ENCODE measurements at places on chromosomes 13 and 19.

DNA sequence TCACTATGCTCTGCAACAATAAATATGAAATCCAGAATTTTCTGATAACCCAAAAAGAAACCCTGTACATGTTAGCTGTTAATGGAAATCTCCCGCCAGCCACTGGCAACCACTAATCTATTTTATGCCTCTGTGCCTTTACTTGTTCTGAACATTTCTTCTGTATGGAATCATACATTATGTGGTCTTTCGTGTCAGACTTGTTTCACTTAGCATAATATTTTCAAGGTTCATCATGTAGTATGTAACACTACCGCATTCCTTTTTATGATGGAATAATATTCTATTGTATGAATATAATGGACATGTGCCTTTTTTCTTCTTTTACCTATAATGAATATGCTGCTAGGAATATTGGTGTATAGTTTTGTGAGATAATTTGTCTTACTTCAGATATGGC, 1123.3 kb downstream of the EFNB2 start:
- DNase-seq: peak; percentile 21

- DNase-seq: no peak
Observed at GRCh38 chr13:90884066-90884465, 463.4 kb upstream of the MIR17HG start.

- DNase-seq: peak; percentile 10
Observed at GRCh38 chr13:21175656-21176214, 617 bp downstream of the SKA3 start.

DNA sequence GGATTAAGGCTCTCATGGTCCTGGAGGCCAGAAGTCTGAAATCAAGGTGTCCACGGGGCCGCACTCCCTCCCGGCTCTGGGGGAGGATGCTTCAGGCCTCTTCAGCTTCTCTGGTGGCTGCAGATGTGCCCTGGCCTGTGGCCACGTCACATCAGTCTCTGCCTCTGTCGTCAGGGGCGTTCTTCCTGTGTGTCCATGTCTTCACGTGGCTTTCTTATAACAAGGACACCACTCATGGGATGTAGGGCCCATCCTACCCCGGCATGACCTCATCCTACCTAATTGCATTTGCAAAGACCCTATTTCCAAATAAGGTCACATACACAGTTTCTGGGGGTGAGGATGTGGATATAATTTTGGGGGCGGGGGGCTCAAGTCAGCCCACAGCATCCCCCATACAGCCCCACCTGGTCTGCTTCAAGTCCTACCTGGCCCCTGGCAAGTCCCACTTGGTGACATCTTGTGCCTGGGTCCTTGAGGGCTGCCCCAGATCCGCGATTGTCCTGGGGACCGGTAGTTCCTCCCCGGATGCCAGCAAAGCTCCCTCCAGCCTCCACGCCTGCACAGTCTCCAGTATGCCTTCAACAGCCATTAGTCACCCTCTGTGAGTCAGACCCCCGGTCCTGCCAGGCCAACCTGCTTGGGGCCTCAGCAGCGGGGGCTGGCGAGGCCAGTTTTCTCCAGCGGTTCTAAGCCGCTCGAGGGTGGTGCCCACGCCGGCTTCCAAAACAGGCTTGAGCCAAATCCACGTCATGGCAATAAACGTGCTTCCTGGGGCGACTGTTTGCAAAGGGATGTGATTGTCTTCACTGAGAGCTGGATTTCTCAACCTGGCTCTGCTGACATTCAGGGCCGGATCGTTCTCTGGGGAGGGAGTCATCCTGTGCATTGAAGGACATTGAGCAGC, 32.2 kb downstream of the MYO9B start:
- DNase-seq: peak; percentile 89

- peak; percentile 10 for DNase-seq
Observed at GRCh38 chr13:50457415-50458393, 385.8 kb downstream of the DLEU7 start.

DNA sequence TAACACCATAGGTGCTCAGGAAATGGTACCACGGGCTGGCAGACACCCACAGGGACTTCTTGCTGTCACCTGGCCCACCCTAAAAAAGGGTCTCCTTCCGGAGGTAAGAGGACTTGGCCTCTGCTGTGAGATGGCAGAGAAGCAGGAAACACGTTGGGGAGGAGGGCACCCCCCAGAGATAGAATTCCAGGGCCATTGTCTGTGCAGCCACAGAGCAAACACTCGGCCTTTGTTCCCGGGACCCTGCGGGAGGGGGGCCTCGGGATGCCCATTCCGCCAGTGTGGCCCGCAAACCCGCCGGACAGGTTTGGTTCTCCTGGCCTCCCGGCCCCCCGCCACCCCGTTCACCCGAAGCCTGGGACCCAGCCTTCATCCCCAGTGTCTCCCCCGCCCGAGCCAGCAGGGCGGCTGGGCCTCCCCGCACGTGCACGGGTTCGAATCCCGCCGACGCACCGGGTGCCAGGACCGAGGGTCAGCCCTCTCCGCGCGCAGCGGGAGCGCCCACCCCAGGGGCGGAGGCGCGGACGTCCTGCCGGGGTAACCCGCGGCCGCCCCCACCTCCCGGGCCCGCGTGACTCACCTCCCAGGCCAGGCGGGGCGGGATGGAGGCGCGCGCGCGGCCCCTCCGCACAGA, 714 bp downstream of the PLPP2 start:
- DNase-seq: peak; percentile 46

DNA sequence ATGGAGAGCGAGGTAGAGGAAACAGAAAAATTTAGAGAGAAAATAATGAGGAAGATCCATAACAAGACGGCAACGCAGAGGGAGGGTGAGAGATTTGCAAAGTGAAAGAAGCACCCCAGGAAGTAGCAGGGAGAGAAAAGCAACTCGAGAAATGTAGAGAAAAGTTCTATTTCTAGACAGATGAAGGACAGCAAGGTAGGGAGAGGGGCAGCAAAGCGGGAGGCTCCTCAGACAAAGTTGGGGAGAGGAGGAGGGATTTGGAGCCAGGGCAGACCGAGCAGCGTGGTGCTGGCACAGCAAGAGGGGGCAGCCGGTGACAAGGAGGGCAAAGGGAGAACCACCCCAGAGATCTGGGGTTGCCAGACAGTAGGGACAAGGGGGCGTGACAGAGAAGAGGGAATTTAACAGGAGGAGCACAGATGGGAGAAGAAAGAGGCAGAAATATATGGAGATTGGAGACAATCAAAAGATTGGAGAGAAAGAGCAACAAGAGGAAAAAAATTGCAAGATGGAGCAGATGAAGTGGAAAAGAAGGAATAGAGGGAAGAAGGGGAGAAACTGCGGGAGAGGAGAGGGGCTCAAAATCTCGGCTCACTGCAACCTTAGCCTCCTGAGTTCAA, 989 bp downstream of the ZNF766 start:
- DNase-seq: no peak

GRCh38 chr13:40352380-40352778, 314.1 kb downstream of the FOXO1 start:
- no peak for DNase-seq

DNA sequence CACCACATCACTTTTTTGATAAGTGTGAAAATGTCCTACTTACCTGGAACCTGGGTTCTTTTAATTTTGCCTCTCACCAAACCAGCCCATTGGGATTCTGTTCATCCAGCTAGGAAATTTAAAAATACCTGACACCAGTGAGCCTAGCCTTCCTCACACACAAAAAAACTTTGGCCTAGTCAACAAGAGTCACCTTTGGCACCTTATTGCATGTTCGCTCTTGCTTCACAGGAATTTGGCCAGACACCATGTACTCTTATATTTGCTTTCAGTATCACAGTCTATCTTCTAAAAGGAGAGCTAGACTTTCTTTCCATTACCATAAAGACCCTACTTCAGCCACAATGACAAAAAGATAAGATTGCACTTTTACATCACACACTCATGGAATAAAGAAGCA, 65.8 kb downstream of the ZNF257 start:
- DNase-seq: no peak

- peak; percentile 84 for DNase-seq
Observed at GRCh38 chr13:47708386-47708785, 292.7 kb downstream of the SUCLA2 start.

DNA sequence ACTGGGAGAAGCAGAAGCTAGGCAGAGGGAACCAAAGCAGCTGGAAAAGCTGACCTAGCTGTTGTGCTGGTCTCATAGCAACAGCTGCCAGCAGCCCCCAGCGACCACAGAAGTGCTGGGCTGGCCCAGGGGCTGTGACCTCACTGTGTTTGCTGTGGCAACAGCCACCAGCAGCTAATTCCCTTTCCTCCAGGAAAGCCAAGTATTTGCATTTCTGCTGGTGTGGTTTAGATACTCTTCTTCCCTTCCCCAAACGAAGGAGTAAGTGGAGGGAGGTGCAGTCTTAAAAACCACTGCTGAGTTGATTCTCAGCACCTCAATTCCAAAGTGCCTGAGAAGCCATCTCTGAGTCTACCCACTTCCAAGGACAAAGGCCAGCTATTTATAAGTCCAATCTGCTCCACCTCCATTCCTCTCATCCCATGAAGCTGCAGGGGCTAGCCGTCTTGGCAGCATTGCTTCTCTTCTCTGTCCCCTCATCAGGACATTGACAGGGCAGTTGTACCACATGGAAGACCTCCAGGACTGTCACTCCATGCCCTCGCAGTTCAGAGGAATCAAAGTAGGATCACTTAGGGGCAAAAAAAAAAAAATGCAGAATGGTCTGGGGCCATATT, 11.5 kb upstream of the CCDC97 start:
- peak; percentile 98 for DNase-seq

- DNase-seq: no peak
Observed at GRCh38 chr19:16290692-16291091, 33.9 kb upstream of the KLF2 start.

GRCh38 chr19:8473648-8474476, 28.6 kb downstream of the PRAM1 start:
- DNase-seq: no peak

DNA sequence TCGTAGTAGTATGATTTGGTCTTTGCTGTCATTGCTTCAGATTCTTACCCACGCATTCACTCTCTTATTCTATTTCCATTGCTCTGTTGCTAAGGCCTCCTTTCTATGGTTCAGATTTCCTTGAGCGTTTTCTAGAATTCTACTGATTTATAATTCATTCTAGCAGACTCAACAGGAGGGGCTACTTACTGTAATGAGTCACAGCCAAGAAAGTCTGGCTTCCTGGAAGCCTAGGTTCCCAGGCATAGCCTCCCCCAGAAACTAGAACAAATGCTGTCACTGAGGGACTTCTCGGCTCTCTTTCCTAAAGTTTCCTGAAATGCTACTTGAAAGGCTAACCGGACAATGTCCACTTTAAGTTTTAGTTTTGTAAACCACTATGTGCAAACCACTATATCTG, 47.7 kb upstream of the SPATA13 start:
- no peak for DNase-seq

DNA sequence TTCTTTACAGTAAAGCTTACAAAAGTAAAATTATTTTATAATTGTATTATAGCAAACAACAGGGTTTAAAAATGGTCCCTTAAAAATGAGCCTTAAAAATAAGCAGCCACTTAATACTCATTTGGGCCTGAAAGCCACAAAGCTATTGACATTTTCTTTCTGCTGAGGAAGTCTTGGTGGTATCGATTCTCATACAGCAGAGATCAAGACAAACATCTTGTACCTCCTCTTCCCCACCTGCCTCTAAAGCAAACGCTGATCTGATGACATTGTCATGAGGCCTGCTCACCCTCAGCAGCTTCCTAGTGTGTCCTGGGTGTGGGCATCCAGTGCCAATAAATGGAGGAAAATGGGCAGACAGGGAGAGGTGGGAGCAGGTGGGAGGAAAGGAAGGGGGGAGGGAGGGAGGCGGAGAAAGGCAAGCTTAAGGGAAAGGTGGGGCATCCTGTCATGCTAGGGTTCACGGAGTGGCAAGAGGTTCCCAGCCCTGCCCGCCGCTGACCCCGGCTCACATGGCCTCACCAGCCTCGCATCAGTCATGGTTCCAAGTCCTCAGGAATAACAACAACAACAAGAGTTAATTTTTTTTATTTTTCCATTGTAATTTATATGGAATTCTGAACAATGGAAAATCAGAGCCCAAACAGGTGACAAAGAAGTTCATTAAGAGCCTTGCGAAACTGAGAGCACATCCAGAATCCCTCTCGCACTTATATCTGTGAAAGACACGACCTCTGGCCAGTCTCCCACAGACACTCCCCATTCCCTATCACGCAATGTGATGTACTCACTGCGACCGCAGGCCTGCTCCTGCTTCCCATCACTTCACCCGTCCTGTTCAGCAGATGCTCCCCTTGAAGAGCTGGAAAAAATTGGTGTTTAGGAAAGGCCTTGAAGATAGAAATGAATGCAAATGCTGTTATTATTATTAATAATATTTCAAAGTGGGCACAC, 15.1 kb upstream of the ATP11A start:
- no peak for DNase-seq

GRCh38 chr19:17889609-17890214, 18.0 kb downstream of the SLC5A5 start:
- DNase-seq: peak; percentile 27

- no peak for DNase-seq
Observed at GRCh38 chr13:25776722-25777121, 275.1 kb downstream of the SHISA2 start.

DNA sequence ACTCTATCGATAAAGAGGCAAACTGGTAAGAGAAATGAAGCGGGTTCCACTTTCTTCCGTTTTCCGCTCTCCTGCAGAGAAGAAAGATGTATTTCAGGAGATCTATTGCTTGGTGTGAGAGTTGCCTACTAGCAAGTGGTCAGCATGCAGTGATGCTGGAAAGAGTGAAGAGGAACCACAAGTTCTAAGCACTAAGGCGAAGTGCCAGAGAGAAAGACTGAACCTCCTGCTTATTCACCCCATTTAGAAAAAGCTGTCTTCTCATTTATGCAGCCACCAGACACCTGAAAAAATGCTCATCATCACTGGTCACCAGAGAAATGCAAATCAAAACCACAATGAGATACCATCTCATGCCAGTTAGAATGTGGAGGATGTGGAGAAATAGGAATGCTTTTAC, 78.7 kb upstream of the GPC6 start:
- no peak for DNase-seq

DNA sequence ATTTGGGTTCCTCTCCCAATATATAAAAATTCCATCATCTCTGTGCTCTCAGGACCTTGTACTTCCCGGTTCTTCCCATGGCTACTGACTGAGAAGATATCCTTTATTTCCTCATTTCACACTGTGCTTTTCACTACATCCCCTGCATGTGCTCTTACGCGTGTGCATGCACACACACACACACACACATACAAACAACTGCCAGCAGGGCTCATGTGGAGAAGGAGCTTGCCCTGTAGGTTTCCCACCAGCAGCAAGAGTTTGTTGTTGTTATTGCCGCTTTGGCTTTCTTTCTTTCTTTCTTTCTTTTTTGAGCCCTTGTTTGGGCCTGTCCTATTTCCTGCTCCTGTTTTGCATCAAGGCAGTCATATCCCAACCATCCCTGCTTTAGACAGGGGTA, 43.6 kb downstream of the TEX26 start:
- no peak for DNase-seq

- peak; percentile 95 for DNase-seq
Observed at GRCh38 chr13:29733147-29733611, 117.2 kb downstream of the UBL3 start.

- DNase-seq: no peak
Observed at GRCh38 chr13:93450191-93450621, 223.6 kb downstream of the GPC6 start.

DNA sequence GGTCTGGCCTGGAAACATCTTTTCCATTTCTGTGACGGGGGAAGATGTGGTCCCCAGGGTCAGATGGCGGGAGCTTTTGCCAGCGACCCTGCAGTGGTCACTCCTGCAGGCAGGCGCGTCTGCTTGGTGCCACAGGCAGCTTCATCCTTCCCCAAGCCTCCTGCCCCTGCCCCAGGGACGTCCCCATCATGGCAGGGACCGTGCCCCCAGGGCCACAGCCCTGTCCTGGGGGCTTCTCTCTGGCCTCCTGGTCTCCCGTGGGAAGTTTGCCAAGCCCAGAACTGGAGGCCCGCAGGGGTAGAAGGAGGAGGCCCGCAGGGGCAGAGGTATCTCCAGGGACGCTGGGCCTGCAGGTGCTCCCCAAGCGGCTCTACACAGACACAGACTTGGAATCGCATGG, 47.5 kb downstream of the TMEM255B start:
- DNase-seq: no peak

Data from trophoblast cell (in vitro differentiated cells and primary cell).